Skin of body (tissue), 3 donors: ENCODE measurements at places on chromosomes 16 and 17. TPM values are rescaled to one million over a fixed set of nuclear protein-coding genes. Genes with fewer than 3 reads are reported as not detected.

DNA sequence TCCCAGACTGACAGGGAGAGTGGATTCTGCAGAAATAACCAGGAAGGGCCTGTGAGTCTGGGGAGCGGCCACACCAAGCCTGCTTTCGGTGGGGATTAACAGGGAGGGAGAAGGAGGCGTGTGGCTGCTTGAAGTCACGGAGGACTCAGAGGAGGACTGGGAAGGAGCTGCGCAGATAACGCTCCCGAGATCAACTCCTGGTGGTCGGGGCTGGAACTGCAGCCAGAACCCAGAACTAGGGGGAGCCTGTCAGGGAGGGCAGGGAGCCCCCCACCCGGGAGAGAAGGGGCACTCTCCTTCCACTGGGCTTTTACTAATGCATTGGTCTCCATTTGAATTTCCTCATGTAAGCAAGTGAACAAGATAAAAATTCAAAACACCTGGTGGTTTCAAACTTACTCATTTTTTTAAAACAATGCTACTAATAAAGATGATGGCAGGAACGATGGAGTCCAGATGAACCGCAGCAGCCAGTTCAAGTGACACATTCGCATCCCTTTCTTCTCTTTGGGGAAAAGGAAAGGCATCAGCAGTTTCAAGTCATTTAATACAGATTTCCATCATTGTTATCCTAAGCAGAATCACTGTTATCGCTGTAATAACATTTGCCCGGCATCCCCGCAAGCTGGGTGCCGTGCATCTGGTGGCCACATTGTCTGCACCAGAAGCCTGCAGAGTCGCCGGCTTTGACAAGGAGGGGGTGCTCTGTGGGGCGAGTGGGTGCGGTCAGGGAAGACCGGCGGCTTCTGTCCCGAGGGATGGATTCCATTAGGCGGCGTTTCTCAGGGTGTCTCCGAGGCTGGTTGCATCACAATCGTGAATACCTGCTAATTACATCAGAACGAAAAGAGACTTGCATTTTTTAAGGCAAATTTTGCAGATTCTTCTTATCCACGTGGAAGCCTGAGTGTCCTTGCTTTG, 183.0 kb downstream of the FOXL1 start:
- no peak for DNase-seq

DNA sequence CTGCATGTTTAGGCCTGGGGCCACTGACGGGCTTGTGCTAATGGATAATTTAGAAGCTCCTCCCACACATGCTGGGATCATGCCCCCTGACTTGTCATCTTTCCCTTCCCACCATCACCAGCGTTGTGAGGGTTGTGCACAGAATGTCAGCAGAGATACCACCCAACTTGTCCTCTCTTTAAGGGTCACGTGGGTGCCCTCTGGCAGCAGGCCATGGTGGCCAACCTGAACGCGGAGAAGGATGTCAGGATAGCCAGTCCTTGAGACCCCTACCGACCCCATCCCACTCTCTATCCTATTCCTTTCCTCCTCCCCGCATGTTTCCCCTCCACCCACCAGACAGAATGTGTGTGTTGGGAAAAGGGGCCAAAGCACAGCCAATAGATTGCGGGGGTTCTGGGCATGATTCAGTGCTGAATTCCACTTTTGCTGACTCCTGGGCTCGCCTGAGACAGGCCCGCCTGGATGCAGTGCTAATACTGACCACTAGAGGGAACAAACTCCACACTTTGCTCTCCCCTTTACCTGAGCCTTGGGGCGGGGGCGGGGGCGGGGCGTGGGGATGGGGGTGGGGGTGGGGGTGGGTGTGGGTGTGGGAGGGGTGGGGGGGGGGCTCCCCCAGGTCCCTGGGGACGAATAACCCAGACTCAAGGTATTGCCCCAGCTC, at the start of gene GH2:
TSS of gene GH2 (minus strand) at position 10 of the 667 bp plus-strand sequence. CDS start 143 bp downstream, outside the sequence.
- DNase-seq, result no peak

DNA sequence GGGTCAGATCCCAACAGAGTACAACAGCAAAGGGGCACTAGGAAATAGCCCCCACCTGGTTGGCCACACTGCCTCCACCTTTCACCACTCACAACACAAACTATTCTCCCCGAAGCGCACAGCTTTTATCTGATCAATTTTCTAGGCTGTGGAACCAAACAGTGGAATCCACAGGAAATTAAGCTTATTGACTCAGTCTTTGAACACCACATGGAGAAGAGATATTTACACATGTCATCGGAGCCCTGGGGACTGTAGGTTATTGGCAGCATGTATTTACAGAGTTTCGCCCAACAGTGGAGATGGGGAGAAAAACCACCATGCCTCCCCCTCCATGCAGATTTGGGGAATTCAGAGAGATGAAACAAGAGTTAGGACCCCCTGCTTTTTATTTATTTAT, 154.8 kb downstream of the XYLT1 start:
- no peak for DNase-seq

DNA sequence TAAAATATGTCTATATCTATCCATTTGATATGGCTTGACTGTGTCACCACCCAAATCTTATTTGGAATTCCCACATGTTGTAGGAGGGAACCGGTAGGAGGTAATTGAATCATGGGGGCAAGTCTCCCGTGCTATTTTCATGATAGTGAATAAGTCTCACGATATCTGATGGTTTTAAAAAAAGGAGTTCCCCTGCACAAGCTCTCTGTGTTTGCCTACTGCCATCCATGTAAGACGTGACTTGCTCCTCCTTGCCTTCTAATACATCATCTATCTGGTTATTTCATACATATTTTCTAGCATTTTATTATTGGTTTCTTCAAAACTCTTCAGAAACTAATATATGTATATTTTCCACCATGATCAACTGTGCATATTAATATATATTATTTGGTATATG, 57.3 kb upstream of the AMZ2 start:
- no peak for DNase-seq

DNA sequence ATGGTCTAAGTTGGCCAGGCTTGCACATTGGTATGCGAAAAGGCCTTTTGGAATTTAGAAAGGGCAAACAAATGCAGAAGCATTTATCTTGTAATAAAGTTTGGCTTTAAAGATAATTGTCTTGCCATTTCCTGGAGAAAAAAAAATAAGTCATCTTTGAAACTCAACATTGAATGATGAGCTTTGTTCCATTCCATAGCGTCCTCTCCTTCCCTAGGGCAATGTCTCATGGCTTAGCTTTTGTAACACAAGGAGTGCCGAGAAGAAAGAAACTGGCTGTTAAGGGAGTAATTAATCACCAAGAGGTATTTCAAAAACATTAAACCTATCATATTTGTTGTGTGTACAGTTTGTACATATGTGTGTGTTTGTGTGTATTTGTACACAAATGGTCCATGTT, 372.3 kb downstream of the NPIPA8 start:
- DNase-seq, result no peak

The HBA1 gene
- total RNA-seq, result 3,010 TPM

GRCh38 chr16:8663192-8664089, 11.0 kb upstream of the ABAT start:
- DNase-seq, result no peak

GRCh38 chr17:62573480-62574117, 53.9 kb upstream of the MRC2 start:
- no peak for DNase-seq

DNA sequence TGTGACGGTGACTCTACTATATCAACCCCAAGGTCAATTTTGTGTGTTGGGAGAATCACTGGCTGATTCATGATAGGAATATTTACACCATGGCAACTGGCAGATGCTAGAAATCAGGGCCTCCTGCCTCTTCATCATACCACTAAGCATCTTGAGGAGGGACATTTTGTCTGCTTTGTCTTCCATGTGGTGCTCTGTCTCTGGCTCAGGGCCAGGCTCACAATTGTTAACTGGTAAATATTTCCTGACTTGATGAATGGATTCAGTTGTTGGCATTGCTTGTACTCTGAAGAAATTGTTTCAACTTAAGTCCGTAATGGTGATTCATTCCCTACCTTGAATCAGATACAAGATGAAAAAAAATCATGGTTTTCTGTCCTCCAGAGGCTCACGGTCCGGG, 292.7 kb downstream of the HAPSTR1 start:
- no peak for DNase-seq

The DNAI2 gene
- not detected for total RNA-seq

The ZNF200 gene
- total RNA-seq, result 5.6 TPM

DNA sequence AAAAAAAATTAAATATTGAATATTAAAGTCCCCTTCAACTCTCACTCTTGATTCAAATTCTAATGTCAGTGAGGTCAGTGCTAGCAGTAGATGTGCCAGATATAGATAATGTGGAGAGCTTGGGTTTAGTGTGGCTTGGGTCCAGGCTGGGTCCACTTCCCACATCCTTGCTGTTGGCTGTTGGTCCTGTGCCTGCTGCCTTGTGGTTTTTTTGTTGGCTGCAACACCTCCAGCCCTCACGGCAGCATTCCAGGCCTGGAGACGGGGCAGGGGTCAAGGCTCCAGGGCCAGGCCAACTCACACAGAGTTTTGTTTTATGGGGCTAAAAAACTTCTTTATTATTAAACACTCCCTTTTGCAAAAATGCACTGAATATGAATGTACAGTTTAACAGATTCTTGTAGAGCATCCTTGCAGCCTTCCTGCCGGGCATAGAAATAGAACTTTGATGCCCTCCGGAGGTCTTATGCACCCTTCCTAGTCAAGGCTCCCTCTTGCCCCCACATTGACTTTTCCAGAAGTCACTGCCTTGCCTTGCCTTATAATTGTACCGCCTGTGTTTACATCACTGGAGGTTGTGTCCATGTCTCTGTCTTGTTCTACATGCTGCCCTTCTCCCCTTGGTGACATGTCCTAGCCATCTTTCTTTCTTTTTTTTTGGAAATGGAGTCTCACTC, 25.5 kb upstream of the MYO15B start:
- no peak for DNase-seq

GRCh38 chr17:45361976-45362375, 45.2 kb upstream of the MAP3K14 start:
- DNase-seq, result no peak

DNA sequence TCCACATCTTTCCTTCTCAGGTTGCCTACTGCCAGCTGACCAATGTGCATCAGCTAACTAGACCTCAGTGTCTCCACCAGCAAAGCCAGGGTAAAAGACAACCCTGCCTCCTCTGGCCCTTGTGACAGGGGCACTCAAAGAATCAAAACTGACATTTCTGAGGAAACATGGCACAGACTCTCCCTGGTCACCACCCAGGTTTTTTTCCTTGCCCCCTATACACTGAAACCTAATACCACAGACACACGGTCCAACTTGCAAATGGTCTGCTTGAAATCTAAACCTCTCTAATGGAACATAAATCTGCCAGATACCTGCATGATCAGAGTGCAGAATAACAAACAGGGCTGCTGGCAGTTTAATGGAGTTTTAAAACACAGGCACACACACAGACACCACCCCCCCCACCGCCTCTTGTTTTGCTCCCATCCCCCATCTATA, 19.5 kb upstream of the CORO6 start:
- no peak for DNase-seq

DNA sequence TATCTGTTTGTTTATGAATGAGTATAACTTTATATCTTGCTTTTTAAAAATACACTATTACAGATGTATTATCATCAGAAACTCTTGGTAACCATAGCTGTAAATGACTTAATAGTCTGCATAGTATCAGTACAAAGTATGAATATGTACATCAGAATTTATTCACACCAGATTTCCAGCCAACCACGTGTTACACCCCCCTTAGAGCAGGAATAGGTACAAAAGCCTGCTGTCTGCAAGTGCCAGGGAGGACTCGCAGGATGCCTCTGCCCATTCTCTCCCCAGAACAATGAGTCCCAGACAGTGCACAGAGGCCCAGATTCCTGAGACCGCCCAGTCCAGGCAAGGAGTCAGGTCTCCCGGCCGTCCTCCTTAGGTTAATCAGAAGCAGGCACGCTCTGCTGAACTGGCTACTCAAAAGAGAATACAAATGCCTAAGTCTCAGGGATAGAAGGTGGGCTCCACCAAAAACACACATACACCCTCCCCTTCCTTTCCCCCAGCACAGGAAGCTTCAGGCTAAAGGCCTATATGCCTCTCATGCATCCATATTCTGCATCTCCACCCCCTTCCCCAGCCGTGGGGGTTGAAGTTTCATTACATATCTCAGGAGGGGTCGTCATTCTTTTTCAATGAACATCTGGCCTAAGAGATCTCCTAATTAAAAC, 159.1 kb upstream of the CDH11 start:
- DNase-seq, result no peak
